NCI-H1417 treated with DMSO at 0.1 percent for 48 hours (cell line): ENCODE measurements at places on chromosomes 13 and 19.
A peak's percentile ranks its signal among the peaks of the same experiment; 100 is the strongest.

DNA sequence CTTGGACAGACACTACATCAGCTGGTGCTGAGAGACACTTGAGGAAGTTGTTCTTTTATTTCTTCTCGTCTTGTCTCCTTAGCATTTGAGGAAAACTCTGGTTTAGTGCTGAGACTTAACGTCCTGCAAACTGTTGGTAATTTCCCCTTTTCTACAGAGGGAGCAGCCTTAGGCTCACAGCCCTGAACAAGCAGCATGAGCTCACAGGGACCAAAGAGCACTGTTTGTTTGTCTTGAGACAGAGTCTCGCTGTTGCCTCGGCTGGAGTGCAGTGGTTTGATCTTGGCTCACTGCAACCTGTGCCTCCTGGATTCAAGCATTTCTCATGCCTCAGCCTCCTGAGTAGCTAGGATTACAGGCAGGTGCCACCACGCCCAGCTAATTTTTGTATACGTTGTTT, 5.5 kb downstream of the ZNF805 start:
- DNase-seq, result no peak

- DNase-seq, result no peak
Measured at GRCh38 chr13:93356469-93356868, 129.9 kb downstream of the GPC6 start.

DNA sequence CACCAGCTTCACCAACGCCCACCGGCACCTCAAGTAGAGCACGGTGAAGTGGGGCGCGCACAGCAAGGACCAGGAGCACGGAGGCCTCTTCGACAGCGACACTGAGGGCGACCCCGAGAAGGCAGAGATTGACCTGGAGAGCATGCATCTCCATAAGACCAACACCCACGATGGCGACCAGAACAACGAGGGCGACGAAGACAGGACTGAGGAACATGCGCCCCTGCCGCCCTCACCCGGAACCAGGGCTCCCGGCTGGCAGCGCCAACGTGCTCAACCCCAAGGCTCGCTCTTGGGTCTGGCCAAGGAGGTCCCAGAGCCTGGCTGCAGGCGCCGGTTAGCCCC, 18.5 kb upstream of the RNF17 start:
- DNase-seq, result no peak

- DNase-seq, result no peak
Measured at GRCh38 chr19:52660981-52661380, 22.8 kb upstream of the ZNF83 start.

GRCh38 chr13:79662882-79663281, 181.9 kb downstream of the NDFIP2 start:
- no peak for DNase-seq

- DNase-seq, result no peak
Measured at GRCh38 chr19:35436477-35437405, 11.3 kb upstream of the FFAR2 start.

DNA sequence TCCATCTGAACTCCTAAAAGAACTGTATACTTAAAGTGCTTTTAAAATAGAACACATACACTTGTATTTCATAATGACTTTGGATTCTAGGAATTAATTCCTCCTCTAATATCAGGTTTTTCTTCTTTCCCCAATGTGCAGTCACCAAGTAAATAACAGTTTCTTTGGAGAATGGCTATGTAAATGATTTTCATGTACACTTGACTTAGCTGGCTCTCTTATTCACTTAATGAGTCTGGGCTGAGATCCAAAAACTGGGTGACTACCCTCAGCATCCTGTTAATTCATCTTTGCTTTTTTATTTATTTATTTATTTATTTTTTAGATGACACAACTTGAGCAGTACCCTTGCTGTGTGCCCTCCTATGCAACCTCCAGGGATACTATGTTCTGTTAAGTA, 1003.7 kb downstream of the SLITRK1 start:
- DNase-seq, result peak; percentile 74

- DNase-seq, result no peak
Measured at GRCh38 chr13:43877766-43878165, 1.8 kb downstream of the CCDC122 start.

GRCh38 chr13:73340069-73340468, 281.3 kb downstream of the KLF5 start:
- no peak for DNase-seq

DNA sequence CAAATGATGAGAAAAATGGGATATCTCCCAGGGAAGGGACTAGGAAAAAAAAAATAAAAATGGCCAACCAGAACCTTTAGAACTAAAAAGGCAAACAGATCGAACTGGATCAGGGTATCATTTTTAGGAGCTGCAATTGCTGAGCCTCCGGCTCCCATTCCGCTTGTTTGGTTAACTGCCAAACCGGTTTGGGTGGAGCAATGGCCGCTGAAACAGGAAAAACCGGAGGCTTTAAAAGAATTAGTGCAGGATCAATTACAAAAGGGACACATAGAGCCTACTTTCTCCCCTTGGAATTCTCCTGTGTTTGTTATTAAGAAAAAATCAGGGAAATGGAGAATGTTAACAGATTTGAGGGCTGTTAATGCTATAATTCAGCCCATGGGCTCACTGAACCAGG, 12.7 kb upstream of the ZNF443 start:
- no peak for DNase-seq

DNA sequence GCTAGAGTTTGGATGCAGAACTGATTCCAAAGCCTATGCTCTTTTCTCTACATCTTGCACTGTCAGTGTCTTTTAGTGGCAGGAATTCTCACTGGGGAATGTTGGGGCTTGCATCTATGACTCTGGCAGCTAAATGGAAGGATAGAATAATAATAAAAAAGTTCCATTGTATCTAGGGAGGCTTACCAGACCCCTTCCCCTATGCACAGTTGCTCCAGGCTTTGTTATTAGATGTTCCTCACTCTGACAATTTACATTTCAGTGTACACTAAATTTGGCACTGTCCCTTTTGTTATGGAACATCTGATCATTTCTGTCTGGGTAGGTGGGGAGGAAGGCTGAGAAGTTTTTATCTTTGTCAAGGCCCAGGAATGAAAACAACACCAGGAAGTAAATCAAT, 3.7 kb upstream of the TRIM13 start:
- DNase-seq, result no peak

DNA sequence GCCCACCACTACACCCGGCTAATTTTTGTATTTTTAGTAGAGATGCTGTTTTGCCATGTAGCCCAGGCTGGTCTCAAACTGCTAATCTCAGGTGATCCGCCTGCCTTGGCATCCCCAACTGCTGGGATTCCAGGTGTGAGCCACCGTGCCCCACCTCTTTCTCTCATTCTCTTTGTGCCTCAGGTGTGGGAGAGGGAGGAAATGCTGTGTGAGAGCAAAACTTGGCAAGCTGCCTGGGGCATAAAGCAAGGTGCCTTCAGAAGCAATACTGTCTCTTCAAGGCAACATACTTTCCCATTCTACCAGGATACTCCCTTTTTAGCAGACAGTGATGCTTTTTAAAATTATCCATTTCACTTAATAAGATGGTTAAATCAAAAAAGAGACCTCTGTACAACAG, 53.2 kb upstream of the RFC3 start:
- DNase-seq, result no peak
